ENCODE measurements at places on chromosomes 2 and 18.
A peak's percentile ranks its signal among the peaks of the same experiment; 100 is the strongest.

DNA sequence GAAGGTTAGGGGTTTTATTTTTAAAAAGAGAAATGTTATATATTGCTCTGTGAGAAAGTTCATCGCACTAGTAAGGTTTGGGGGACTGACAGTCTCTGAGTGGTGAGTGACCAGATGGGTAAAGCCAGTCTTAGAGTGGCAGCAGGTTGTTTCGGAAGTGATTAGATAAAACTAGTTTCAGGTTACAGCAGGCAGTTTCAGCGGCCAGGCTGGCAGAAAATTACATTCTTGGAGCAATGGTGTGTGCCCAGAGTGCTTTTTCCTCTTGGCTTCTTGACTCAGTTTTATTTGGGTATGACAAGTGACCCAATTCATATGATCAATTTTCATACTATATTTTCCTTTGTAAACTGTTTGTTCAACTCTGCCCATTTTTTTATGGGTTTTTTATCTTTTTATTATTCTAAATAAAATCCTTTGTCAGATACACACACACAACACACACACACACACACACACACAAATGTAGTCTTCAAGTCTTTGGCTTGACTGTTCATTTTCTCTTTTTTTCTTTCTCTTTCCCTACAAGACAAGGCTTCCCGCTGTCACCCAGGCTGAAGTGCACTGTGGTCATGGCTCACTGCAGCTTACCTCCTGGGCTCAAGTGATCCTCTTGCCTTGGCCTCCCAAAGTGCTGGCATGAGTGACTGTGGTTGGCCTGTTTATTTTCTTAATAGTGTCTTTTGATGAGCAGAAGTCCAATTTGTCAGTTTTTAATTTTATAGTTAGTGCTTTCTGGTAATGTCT lies 30.9 kb downstream of the RALBP1 start:
- DNase-seq: no peak

- DNase-seq: peak; percentile 33
Observed at GRCh38 chr2:239293775-239294430, 106.9 kb downstream of the HDAC4 start.

DNA sequence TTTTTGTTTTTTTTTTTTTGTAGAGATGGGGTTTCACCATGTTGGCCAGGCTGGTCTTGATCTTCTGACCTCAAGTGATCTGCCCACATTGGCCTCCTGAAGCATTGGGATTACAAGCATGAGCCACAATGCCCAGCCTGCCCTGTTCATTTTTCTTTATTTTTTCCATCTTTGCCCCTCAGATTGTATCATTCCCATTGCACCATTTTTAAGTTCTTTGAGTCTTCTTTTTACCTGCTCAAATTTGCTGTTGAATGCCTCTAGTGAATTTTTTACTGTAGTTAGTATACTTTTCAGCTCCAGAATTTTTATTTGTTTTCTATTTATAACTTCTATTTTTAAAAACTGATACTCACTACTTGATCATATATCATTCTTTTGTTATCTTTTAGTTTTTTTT lies 101.4 kb upstream of the SLC4A10 start:
- no peak for DNase-seq

DNA sequence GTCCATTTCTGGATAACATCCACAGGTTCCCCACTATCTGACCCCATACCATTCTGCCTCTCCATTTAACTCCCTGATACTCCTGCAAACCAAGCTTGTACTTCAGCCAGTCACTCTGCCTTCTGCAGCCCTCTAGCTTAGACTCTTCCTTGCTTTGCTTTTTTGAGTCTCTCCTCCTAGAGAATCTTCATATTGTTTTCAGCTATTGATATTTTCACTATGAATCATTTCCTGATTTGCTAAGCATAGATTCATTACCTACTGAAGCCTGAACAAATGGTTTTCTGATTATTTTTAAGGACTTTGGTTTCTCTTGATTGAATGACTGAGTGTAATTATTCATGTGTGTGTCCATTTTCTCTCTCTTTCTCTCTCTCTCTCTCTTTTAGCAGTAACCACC lies 2102.3 kb upstream of the CELF4 start:
- DNase-seq: no peak

DNA sequence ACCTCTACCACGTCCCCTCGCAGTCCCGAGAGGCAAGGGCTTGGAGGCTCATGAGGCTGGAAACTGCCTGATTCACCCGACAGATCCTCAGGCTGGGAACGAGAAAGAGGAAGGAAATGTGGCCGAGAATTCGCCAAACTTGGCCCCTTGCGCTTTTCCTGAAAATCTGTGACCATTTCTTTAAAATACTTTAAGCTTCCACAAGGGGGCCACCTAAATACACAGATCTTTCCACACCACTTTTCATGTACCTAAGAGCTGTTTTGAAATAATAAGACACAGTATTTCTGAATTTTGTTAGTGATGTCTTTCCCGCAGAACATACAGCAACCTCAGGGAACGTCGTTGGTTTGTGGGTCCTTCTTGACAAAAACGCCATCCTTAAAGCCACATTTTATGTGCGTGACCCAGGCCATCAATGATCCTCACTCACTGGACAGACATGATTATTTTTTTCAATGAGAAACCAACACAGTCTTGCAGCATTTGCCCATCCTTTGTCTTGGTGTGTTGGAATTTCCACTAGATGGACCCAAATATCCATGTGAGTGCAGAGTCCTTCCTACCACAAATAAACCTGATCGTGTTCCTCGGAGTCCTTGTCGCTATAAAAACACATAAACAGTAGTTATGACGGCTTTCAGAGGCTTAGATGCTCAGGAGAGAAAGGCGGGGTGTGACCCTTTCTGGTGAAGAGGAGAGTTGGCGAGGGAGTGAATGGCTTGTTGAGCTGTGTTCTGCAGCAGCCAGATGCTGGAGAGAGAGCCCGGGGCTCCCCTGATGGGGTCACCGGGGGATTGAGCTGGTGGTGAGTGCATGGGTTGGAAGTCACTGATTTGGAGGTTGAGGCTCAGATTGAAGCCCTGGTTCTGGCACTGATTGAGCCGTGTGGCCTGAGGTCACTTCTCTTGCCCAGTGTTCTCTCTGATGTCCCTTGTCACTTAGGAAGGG lies 25.0 kb downstream of the DCDC2C start:
- no peak for DNase-seq

DNA sequence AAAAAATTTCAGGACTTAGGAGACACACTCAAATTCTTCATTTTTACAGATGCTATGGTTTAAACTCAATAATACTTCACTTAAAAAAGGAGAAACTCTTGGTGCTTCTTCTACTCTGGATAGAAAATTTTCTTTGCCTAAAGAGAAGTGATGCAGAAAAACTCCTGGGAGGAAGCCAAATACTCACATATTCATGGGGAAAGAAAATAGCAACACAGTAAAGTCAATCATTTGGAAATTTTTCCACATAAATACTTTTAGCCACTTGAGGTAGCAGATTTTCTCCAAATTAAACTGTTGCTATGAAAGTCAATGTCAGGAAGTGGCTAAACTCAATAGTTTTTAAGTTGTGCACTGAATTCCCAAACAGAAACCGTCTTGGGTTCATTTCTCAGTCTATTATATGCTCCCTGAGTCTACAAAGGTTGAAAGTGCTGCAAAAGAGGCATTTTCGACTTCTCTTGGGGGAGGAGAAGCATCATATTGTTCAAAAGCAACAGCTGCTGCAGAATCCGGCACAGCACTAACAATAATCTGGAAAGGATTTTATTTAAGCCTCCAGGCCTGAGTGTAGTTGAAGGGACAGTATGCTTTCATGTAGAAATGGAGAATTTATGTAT lies 81.1 kb downstream of the UPP2 start:
- DNase-seq: no peak

- DNase-seq: no peak
Observed at GRCh38 chr2:54723996-54724559, 616 bp downstream of the EML6 start.

DNA sequence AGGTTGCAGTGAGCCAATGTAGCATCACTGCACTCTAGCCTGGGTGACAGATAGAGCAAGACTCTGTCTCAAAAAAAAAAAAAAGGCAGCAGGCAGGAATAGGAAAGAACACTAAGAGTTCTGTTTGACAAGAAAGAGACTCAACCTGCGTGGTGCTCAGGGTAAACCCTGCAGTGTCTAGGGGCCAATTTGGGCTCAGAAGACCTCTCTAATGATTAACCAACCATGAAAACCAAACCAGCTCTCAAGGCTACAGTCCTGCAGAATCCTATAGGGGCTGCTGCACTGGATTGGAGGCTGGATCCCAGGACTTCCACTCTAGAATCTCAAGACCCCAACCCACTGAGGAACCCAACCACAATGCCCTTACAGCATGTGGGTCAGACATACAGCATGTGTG lies 2.4 kb downstream of the TRABD2A start:
- DNase-seq: no peak

DNA sequence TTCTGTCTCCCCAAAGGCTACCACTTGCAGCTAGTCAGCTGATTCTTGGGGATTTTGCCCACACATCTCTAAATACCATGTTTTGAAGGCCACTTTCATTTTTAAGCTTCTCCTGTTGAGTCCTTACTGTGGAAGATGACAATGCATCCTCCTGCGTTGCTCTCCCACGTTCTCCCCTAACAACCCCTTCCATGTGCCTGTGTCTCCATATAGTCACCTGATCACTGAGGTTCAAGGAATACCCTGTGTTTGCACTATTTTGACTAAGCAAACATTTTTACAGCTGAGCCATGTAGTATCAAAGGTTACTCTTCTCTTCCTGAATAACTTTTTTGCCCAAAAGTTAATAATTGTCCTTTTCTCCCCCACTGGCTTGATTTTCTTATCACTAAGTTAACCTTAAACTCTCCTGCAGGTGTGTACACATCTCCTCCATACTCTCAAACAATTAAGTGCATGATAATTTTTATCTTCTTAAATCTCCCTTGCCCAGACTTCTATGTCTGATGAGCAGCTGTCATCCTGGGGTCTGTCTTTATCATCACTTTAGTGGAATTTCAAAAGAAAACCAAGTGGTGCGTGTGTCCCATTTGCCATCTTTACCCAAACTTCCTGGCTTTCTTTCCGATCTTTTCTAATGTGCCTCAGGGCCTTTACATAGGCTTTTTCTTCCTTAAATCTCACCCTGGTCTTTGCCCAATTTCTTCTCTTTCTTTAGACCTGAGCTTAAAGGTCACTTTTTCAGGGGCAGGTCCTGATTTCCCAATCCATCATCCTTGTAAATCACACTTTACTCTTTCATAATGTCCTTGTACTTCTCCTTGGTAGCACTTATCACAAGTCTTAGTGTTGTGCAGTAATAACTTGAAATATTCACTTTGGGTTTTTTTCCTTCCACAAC lies 85.2 kb upstream of the SPATS2L start:
- no peak for DNase-seq

DNA sequence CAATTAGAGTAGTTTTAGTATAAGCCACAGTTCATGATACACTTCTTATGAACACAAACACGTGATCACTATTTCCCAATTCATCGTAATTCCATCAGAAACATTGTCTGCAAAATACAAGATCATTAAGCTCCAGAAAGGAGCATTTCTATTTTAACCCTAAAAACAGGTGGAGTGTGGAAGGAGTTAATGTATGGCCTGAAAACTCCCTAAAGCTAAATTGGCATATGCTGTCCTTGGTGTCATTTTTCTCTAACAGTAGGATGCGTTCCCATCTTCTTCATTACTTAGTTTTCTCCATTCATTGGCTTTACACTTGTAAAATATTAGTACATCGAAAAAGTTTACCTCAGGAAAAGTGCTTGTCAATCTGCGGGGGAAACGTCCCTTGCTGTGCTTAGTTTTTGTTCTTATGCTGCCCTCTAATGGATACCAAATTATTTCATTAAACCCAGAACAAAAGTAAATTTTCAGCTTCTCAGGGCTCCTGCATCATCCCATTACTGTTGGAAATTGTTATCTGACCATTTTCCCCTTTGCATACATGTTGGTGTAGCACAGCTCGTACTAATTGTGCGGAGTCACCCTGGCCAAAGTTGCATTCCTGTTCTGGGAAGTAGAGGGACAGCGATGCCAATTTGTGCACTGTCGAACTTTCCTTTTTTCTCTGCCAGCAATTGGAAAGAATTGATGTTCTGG lies 153.4 kb downstream of the GPD2 start:
- no peak for DNase-seq

GRCh38 chr2:68727683-68728375 lies 6.8 kb upstream of the ARHGAP25 start:
- DNase-seq: no peak

DNA sequence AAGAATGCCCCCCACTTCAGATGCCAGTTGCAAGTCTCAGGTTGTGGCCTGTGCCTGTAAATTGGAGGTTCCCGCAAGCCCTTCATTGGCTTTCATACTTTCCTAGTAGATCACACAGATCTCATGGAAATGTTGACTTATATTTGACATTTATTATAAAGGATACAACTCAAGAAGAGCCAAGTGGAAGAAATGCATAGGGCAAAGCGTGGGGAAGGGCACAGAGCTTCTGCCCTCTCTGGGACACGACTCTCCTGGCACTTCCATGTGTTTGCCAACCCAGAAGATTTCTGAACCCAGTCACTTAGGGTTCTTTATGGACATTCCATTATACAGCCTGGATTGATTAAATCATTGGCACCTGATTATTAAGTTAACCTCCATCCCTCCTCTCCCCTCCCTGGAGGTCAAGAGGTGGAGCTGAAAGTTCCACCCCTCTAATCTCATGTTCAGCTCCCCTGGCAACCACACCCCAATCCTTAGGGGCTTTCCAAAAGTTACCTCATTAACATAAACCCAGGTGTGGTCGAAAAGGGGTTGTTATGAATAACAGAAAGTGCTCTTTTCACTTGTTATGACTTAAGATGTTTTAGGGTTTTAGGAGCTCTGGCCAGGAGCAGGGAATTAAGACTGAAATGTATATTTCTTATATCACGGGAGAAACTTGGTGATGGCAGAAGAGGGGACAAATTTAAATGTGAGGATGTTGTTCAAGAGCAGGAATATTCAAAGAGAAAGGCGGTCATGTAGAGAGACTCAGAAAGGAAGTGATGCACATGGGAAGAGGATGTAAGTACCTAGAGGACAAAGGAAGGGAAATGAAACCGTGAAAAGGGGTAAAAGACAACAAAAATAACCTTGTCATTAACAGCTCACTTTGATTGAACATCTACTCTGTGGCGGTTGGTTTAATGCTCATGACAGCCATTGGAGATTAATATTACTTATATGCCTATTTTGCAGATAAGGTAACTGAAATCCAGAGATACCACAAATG lies 31.8 kb downstream of the SP100 start:
- no peak for DNase-seq

DNA sequence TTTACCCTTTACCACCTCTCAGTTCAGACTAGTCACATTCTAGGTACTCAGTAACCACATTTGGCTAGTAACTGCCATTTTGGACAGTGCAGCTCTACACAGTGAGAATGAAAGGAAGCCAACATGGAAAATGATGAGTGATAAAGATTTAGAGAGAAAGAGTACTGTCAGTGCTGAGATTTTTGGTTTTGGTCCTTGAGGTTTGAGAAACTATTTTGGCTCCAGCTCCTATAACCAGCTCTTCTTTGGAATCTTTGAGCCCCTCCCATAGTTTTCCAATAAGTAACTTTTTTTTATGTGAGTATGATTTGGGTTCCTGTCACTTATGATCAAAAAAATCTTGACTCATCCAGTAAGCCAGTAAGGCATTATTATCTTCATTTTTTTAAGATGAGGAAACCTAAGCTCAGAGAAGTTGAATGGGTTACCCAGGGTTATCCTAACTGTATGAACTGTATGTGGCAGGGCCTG lies 173.0 kb downstream of the BABAM2 start:
- DNase-seq: no peak

- no peak for DNase-seq
Observed at GRCh38 chr2:101516823-101517690, 42.1 kb upstream of the RFX8 start.

All from stimulated activated CD8-positive, alpha-beta memory T cell treated with anti-CD3 and anti-CD28 coated beads, Interleukin-4, amount 100 ng/mL, for 4 hours (primary cell).